ENCODE measurements at places on chromosomes 4 and X.
A peak's percentile ranks its signal among the peaks of the same experiment; 100 is the strongest.

- no peak for DNase-seq
Measured at GRCh38 chr4:122766950-122767349, 34.4 kb downstream of the BBS12 start.

GRCh38 chr4:71110499-71110898 is 117.0 kb downstream of the DCK start:
- DNase-seq, result no peak

DNA sequence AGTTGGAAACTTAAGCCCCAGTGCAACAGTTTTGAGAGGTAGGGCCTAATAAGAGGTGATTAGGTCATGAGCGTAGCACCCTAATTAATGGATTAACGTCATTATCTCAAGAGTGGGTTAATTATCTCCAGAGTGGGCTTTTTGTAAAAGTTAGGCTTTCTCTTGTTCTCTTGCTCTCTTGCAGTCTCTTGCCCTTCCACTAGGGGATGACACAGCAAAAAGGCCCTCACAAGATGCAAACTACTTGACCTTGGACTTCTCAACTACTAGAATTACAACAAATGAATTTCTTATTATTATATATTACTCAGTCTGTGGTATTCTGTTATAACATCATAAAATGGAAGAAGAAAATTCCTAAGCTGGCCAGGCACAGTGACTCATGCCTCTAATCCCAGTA is 22.1 kb upstream of the NDST3 start:
- no peak for DNase-seq

DNA sequence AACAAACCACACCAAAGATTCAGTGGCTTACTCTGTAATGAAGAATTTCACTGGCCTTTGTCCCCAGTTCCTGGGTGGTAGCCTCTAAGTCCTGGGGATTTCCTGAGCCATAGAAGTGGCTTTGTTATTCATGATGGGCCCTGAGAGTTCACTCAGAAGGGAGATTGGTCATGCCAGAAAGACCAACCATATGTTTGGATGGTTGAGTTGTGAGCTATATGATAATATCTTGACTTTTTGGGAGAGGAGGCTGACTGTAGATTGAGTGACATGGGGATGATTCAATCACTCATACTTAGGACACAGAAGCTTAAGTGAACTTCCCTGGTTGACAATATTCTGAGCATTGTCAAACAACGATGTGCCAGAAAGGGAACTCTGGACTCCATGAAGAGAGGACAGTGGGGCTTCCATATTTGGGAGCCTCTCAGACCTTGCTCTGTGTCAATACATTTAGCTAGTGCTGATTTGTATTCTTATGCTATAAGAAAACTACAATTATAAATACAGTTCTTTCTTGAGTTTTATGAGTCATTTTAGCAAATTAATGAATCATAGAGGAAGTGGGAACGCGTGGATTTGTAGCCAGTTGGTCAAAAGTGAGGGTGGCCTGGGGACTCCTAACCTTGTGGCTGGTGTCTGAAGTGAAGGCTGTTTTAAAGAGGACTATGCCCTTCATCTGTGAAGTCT is 392.0 kb downstream of the GBA3 start:
- DNase-seq, result peak; percentile 22

DNA sequence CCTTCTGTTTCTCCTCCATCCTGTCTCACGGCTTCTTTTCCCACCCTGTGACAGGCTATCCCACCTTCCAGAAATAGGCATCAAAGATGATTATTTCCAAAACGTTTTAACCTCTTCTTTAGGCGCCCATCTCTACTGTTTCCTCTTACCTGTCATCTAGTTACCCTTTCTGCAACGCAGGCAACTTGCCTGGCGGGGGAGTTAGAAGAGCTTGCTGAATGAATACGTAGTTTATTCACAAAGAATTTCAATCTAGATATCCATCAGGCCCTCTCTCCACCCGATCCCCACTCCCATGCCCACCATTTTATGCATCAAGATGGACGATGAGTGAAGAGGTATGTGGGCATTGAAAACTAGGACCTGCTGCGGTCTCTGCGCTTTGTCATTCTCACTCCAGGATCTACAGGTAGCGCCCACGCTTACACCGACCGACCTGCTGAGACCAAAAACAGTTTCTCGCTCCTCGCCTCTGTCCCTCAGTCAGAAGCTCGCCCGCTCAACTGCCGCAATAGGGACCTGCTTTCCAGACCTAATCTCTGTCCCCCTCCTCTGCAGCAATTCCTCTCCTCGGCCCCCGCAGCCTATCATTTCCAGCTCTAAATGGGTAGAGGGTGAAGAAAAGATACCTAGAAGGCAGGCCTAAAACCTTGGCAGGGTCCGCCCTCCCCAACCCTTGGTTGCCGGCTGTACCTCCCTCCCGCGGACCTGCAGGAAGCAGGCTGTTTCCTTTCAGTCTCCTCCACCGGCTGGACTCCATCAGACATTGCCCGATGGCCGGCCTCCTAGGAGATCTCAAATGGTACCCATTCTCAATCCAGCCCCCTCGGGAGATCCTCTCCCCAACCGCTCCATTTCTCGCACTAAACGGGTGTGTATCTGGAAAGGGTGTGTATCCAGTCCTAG is 624 bp downstream of the BEX5 start:
- DNase-seq, result no peak

GRCh38 chr4:182765987-182766856 is 151.0 kb downstream of the DCTD start:
- DNase-seq, result no peak

DNA sequence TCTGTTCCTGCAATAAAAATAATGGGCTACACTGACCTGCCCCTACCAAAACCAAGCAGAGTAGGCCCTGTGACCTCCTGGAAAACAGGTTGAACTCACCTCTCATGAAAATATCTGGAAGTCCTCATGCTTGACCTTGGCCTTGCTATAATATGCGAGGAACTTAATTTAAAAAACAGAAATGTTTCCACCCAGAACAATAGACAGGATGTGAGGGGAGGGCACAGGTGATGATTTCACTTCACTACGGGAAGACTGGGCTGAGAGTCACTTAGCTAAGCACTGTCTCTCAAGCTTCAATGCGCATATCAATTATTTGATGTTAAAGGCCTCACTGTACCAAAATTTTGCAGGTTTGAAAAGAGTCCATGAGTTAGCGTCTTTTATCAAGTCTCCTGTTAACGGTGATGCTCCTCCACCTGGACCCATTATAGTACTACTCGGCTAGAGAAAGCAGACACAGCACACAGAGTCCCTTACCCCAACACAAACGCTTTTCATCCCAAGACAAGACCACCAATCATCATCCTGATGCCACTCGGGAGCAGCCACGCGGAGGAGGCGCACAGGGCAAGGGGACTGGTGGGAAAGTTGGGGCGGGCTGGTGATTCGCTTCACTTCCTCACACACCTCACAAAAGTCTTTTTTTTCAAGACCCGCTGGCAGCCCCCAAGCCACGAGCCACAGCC is 25.9 kb downstream of the ZNF721 start:
- DNase-seq, result no peak

GRCh38 chrX:17836830-17837229 is 24.3 kb downstream of the RAI2 start:
- no peak for DNase-seq
